ENCODE measurements at places on chromosomes 16 and 17. TPM values are rescaled to one million over a fixed set of nuclear protein-coding genes. Genes with fewer than 3 reads are reported as not detected.

DNA sequence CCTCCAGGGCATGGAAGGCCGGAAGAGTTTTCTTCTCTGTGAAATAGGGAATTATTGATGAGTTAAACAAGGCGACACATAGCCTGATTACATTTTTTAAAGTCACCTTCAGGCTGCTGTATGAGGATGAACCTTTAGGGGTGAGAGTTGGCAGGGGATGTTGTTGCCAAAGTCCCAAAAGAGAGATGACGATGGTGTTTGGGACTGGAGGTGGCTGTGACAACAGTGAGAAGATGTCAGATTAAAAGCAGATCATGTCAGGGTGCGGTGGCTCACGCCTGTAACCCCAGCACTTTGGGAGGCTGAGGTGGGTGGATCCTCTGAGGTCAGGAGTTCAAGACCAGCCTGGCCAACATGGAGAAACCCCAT, 16.8 kb upstream of the ASGR2 start:
- no peak for DNase-seq

DNA sequence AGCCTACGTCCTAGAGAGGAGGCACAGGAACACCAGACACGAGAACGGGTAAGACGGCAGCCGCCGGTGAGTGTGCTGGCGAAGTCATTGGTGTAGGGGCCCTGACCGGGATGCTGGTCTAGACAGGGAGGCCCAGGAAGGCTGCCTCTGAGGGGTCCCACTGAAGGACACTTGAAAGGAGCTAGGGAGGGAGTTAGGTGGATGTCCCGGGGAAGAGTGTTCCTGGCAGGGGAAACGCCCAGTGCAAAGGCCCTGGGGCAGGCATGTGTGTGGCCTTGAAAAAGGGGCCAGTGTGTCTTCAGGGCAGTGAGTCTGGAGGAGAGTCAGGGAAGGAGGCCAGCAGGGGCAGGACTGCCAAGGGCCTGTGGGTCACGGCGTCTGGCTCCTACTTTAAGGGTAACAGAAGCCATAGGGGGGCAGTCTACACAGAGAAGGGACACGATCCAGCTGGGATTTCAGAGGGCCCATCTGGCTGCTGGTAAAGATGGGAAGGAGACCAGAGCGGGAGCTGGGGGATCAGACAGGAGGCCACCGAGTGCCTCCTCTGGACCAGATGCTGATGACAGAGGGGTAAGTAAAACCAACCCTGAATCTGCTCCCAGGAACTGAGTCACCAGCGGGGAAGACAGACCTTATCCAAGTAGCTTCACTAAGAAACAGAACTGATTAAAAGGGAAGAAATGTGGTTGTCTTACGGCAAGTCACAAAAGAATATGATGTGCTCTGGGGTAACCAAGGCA, 115.9 kb downstream of the LITAF start:
- no peak for DNase-seq

DNA sequence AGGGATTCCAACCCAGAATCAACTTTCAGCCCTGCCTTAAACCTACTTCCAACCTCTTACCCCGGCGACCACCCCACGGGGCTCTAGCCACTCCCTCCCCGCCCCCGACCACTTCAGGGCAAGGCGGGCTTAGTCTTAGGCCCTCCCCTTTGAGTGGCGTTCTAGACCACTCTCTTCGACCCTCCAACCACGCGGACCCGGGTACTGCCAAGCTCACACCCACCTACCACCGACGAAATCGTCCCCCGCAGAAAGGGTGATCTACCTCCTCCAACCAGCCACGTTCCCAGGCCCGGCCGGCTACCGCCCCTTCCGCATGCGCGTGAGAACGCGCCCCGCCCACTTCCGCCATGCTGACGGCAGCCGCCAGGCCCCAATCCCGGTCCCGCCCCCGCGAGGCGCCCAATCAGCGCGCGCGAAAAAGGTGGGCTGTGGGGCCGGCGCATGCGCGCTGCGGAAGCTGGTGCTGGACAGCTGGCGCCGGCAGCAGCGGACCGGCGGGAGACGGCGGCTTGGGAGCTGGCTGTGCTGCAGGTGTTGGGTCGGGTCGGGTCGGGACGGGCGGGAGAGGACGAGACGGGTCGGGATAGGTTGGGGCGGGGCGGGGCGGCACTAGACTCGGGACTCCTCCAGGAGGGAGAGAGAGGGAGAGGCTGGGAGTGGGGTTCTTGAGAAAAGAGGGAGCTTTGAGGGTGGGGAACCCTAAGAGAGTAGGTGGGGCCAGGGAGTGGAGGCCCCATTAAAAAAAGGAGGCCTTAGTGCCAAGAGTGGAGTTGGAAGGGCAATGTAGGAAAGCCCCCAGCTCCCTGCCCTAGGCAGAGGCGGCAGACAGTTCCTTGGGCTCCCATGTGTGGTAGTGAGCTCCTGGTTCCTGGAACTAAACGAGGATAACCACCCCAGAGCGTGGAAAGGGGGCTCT, at the start of gene NAT9:
NAT9 (minus strand) TSS at position 302 of the 919 bp plus-strand sequence. CDS start 647 bp downstream, outside the sequence.
- DNase-seq: peak; percentile 99

GRCh38 chr17:3966720-3967363, 2.6 kb upstream of the ATP2A3 start:
- no peak for DNase-seq

The TEX19 gene
- total RNA-seq: 1.4 TPM
